ENCODE measurements at places on chromosomes 3 and 15.
A peak's percentile ranks its signal among the peaks of the same experiment; 100 is the strongest.

DNA sequence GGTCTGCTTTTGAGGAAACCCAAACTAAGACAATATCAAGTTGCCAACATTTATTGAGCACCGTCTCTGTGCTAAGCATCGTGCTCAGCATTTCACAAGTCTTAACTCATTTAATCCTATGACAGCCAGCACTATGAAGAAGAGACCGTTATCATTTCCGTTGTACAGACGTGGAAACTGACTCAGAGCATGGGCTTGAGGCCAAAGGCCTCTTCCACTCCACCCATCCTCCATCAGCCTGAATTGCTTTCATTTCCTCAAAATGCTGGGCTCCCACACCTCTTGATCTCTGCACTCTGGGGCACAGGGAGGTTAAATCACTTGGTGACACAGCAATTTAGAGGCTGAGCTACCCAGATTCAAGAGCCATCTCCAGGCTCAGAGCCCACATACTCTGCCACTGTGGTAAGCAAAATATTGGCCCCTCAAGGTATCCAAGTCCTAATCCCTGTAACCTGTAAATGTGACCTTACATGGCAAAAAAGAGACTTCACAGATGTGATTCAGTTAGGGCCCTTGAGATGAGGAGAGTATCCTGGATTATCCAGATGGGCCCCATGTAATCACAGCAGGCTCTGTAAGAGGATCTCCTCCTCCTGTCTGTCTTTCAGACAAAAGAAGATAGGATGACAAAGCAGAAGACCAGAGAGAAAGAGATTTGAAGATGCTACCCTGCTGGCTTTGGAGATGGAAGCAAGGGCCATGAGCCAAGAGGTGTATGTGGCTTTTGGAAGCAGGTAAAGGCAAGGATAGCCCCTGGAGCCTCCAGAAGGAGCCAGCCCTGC, 24.3 kb upstream of the FLNB start:
- DNase-seq: peak; percentile 81

GRCh38 chr3:113753376-113753985, 6.6 kb downstream of the ATP6V1A start:
- no peak for DNase-seq

DNA sequence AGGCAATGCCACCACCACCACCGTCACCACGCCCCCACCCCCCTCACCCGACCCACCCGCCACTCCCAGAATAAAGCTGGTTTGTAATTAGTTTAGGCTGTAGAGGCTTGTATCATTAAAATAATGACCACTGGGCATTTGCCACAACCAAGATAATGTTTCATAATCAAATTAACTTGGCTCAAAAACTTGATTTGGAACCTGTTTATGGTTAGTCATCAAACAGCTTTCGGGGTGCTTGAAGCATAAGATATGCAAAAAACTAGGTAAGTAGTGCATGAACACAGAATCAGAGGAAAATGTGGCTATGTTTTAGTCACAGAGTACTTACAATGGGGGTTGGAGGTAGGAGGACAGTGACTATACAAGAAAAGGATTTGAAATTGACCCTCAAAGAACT, 115.1 kb downstream of the FHIT start:
- no peak for DNase-seq

GRCh38 chr3:46416125-46416810, 9.2 kb downstream of the CCRL2 start:
- DNase-seq: no peak

DNA sequence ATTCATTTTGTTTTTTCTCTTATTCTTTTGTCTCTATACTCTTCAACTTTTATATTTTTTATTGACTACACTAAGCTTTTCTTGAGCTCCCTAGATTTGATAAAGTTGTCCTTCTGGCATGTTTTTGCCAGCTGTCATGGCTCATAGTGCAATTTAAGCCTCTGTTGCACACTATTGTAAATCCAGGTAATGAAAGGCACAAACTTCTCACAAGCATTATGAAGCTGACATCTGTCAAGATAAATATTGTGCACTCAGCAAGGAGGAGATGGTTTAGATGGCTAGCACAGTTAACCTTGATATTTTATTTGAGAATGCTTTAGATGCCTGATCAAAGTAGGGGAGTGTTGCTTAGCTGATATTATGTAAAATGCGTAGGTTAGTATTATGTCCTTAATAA, 1280.9 kb downstream of the NSUN3 start:
- DNase-seq: no peak

DNA sequence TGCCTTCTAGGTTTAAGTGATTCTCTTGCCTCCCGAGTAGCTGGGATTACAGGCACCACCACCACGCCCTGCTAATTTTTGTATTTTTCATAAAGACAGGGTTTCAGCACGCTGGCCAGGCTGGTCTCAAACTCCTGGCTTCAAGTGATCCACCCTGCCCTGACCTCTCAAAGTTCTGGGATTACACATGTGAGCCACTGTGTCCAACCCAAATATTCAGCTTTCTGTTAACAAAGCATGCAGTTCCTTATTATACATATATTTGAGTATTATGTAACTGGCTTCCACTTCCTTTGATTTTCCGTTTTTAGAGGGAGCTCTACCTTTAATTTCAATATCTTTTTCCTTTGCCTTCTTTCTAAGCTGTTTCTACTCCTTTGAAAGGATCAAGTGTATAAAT, 26.1 kb downstream of the TSC22D2 start:
- DNase-seq: no peak

GRCh38 chr3:144403040-144403457, 431.4 kb downstream of the DIPK2A start:
- no peak for DNase-seq

GRCh38 chr15:52658955-52659354, 20.2 kb downstream of the ATOSA start:
- no peak for DNase-seq

DNA sequence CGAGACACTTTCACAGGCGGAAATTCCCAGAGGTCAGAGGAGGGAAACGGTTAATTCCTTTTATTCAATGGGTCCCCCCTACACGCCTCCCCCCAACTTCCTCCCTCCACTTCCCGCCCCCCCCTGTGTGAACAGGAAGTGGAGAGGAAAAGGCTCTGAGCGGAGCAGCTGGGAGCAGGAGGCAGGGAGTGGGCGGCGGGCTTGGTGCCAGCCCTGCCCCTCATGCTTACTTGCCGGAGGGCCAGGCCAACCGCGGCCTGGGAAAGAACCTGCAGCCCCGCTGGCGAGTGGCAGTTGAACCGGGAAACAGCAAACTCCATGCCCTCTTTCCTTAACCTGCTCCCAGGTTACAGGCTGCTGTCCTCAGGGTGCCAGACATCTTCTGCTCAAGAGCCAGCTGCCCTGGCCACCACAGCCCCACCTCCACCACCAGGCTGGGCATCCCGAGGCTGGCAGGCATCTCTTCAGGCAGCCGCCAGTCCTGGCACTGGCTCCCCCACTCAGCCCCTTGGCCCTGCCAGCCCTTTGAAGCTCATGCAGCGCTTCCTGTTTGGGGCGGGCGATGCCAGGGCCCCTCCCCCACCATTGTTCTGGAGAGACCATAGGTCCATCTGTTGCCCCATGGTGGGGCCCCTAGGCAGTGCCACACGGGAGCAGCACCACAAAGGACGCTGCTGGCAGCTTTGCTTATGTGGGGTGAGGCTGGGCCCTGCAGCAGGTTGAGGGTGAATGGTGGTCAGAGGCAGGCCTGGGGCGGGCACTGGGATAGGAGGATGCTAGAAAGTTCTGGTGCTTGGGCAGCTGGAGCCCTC, 12.9 kb downstream of the VPS18 start:
- no peak for DNase-seq

GRCh38 chr3:154668187-154668586, 238.2 kb upstream of the GPR149 start:
- no peak for DNase-seq

GRCh38 chr15:50884540-50884939, 23.9 kb upstream of the AP4E1 start:
- DNase-seq: no peak

All from sciatic nerve (tissue), 2 donors.